ENCODE measurements at places on chromosomes 7 and 10.

- DNase-seq: no peak
Observed at GRCh38 chr10:30557884-30558283, 71.7 kb downstream of the LYZL2 start.

- no peak for DNase-seq
Observed at GRCh38 chr10:103542764-103543616, 49.5 kb downstream of the NEURL1 start.

DNA sequence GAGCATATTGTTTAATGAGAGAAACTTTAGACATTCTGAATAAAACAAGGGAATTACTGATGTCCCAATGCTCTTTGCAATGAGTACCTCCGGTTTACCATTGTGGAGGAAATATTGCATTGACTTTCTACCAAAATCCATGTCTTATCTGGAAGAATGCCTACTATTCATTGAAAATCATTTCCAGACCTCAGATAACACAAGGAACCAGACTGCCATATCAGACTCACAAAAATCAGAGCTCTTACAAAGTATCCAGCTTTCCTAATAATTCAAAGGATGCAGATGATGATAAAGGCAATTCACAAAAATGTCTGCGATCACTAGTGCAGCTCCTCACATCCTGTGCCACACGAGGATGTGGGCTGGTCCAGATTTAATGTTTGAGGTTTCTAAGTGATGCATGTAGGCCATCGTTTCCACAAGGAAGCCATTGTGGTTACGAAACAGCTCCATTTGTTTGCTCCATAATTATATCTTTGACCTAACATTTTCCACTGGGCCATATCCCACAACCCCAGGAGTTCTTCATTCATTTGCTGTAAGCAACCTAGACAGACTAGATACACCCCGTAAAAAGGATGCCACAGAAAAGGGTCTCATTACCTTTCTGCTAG is 831.1 kb upstream of the C7orf33 start:
- DNase-seq: no peak

GRCh38 chr10:8084799-8085198 is 30.3 kb downstream of the GATA3 start:
- no peak for DNase-seq

GRCh38 chr7:130732980-130733930 is 752 bp downstream of the KLF14 start:
- no peak for DNase-seq

GRCh38 chr10:66852811-66853210 is 73.0 kb upstream of the LRRTM3 start:
- no peak for DNase-seq

GRCh38 chr10:114648368-114648767 is 9.7 kb downstream of the ABLIM1 start:
- DNase-seq: no peak

DNA sequence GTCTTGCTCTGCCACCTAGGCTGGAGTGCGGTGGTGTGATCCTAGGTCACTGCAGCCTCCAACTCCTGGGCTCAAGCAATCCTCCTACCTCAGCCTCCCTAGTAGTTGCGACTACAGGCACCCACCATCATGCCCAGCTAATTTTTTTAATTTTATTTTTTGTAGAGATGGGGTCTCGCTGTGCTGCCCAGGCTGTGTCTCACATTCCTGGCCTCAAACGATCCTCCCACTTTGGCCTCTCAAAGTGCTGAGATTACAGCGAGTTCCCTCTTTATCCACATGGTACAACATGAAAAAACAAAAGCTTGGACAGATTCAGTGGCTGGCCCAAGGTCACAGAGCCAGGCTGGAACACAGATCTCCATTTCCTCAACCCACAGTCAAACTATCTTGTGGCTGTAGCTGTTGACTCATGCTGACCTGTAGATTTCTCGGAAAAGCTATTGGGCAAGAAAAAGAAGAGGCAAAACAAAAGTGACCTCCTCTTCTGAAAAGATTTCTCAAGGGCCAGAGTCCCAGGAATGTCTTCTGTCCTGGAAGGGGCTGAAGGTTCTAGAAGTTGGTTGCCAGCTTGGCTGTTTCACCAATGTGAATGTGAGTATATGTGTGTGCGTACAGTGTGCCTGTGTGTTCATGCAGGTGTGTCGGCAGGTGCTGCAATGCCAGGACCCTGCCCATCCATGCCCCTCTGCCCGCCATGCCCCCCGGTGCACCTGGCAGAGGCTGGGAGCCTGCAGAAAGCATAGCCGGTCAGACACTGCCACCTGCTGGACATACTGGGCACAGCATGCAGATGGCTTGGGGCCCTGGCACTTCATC is 28.4 kb downstream of the TMEM130 start:
- peak; percentile 50 for DNase-seq

- no peak for DNase-seq
Observed at GRCh38 chr7:142793156-142793555, 22.4 kb downstream of the PRSS2 start.

GRCh38 chr7:127870231-127870907 is 160.9 kb downstream of the LRRC4 start:
- DNase-seq: no peak

Data from activated T-helper 1 cell treated with anti-CD3 and anti-CD28 coated beads, Interleukin-2, amount 50 U/mL, for 16 hours (primary cell).